ENCODE measurements at places on chromosomes 1 and 21.

DNA sequence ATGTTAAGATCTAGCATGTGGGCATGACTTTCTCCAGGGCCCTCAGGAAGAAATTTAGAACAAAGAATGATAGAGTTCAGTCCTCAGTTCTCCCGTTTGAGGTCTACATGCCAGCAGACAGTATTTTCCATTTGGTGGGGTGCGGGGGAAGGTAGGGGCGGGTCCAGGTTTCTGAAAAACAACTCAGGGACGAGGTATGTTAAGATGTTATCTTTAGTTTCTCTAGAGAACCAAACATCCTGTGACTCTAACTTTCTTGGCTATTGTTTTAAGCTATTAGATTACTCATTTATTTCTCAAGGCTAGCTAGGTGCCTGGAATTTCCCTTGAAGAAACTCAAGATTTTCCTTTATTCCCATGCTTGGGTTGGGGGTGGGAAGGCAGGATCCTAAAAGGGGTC is 42.3 kb upstream of the SYT14 start:
- peak; percentile 65 for ATAC-seq

DNA sequence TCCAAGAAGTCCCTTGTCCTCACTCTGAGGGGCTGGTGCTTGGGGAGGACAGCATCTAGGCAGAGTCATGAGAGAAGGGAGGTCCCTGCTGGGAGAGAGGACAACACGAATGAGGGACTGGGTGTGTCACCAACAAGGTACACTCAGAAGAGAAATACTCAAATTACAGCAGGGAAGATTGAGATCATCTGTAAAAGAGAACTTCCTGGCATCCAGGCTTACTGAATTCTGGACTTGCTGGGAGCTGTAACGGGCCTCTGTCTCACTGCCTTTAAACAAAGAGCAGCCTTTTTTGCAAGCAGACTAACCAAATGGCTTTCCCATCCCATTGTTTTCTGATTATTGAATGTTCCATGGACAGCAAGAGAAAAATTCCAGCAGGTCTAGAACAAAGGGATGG is 195.7 kb upstream of the RAB4A start:
- ATAC-seq = no peak

GRCh38 chr21:23801292-23801691 is 1806.0 kb downstream of the MRPL39 start:
- ATAC-seq = no peak

DNA sequence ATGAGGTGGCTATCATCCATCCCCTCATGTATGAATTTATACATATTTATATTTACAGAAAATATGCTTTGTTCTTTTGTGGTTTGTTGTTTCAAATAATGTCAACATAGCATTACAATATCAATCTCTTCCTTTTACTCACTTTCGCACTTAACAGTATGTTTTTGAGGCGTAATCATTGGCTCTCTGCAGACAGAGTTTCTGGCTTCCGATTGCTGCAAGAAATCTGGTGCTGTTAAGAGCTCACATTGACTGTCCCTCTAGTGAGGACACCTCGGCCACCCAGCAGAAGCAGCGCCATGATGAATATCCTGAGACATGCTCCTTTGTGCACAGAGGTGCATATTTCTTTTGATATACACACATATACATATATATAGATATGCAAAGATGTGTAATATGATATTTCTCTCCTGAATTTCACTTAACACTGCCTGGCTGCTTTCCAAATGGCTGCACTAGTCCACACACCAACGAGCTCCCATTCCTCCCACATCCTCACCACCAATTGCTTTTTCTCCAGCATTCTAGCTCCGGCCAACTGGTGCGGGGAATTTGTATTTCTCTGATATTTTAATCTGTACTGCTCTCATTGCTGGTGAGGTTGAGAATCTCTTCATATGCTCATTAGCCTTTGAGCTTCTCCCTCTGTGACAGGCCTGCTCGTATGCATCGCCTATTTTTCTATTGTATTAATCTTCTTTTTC is 248.4 kb downstream of the SIPA1L2 start:
- no peak for ATAC-seq

DNA sequence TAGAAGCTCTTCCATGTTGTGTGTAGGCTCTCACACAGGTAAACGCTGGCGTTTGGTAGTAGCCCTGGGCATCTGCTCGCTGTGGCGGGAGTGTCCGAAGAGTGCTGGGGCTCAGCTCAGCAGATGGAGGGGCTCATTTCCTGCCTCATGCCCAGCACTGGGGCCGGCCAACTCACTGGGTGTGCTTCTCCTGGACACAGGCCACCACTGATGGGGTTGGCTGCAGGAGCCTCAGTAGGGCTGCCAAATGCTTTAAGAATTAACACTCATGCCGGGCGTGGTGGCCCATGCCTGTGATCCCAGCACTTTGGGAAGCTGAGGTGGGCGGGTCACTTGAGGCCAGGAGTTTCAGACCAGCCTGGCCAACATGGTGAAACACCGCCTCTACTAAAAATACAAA is 20.9 kb downstream of the UQCRHL start:
- peak; percentile 17 for ATAC-seq

- no peak for ATAC-seq
Measured at GRCh38 chr1:58997060-58997411, 213.2 kb upstream of the JUN start.

- no peak for ATAC-seq
Measured at GRCh38 chr1:61013189-61013945, 69.0 kb upstream of the NFIA start.

GRCh38 chr1:19179597-19180264 is 30.3 kb downstream of the UBR4 start:
- ATAC-seq = peak; percentile 83

All from SK-N-SH treated with all-trans-retinoic acid at 6 μM for 48 hours (cell line).